Caki2 (cell line): ENCODE measurements at places on chromosomes 2 and 18.

DNA sequence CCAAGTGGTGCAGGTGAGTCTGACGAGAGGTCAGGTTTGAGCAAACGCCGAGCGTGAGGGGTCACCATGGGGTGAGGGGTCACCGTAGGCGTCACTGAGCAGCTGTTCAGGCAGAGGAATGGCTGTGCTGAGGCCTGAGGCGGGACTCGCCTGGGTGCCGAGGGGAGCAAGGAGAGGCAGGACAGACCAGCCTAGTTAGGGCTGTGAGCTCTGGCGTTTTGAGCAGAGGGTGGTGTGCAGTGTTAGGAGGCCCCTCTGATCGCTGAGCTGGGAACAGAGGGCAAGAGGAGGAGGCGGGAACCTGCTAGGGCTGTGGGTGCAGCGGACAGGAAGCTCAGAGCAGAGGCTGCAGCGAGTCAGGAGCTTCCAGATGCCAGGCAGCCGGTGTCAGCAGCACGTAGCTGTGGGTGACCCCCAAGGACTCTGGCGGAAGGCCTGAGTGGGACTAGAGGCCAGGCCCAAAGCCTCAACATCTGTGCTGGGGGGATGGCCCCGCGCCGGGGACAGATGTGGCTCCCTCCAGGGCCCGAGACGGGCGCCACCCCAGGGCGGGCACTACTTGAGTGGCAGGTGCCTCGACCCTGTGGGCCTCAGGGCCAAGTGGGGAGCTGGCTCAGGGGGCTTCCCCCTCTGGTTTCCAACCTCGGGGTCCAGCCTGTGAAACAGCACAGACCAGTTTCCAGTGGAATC, 55.7 kb downstream of the KCNG2 start:
- DNase-seq = no peak

GRCh38 chr18:10814336-10814735, 288.5 kb downstream of the NAPG start:
- DNase-seq = no peak

DNA sequence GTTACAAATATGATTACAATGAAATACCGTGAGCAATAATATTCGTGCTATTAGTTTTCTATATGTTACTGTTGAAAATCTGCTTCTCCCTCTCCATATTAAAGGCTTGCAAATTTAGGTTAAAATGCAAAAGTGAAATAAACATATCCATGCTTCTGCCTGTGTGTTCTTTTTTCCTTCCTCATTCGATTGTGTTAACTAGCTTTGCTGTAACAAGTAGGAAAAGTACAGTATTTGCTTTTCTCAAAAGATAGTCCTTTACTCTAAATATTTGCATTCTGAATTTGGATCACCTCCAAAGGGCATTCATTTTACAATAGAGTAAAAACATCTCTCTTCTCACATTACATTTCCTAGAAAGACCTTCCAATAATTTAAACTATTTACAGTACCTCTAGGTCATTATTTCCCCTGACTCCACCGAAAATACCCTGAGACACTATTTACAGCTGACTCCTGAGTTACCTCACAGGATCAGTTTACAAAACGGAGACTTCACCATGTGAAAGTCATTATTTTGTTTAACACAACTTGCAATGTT, 835.0 kb upstream of the FANCL start:
- DNase-seq = no peak

DNA sequence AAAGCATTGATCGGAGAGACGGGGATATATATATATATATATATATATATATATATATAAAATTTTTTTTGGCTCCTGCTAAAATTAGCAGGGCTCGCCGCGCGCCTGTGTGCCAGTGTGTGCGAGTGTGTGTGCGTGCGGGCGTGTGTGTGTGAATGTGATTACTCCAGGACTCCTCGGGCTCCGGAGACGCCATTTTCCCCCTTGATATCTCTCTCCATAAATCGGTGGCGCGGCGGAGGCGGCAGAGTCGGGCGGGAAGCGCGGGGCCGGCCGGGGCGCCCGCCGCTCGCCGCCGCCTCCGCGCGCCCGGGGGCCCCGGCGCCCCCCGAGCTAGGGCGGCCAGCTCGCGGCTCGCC, 795 bp upstream of the SETBP1 start:
- no peak for DNase-seq

GRCh38 chr2:213119061-213119809, 32.2 kb downstream of the IKZF2 start:
- no peak for DNase-seq

DNA sequence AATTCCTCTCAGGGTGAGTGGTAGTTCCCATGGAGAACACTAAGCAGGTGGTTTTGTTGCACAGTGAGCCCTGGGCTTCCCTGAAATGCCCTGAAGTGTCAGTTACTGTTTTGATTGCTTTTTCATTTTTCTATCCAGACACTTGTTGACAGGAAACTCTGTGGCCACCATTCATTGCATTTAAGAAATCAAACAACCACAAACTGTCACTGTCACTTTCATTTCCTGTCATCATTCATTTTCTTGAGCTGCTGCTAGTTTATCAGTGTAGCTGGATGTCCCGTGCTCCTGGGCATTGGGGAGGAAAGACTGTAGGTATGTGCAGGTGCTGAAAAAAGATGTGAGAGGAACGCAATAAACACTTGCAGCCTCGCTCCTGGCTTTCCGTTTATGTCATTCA, 891.6 kb upstream of the ZEB2 start:
- no peak for DNase-seq

GRCh38 chr18:8912348-8913326, 189.9 kb upstream of the NDUFV2 start:
- DNase-seq = no peak

DNA sequence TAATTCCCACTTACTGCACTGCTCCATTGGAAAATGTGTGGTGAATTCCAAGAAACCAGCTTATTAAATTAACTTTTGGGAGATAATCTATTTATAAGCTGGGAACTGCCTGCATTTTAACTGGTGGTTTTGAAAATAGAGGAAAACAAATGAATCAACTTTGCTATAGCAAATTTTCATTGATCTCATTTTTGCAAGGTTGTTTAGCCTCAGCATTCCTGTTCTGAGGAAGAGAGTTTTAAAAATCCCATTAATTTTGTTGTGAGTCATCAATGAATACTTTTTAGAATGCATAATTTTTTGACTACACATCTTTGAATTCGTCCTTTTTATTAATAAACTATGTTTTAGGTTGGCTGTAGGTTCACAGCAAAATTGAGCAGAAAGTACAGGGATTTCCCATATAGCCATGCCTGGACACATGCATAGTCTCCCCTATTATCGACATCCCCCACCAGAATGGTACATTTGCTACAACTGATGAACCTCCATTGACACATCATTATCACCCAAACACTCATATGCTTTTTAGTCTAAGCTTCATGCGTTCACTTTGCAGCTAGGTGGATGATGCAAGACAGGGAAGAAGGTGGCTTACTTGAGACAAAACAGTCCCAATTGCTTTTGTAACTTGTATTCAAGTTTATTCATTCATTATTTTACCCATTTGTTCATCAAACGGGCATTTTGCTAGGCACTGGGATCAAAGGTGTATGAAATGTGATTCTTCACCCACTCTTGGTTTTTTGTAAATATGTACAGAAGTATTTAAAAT, 106.9 kb downstream of the ZNF521 start:
- no peak for DNase-seq

GRCh38 chr2:168851674-168852320, 38.4 kb downstream of the SPC25 start:
- DNase-seq = peak; percentile 14

DNA sequence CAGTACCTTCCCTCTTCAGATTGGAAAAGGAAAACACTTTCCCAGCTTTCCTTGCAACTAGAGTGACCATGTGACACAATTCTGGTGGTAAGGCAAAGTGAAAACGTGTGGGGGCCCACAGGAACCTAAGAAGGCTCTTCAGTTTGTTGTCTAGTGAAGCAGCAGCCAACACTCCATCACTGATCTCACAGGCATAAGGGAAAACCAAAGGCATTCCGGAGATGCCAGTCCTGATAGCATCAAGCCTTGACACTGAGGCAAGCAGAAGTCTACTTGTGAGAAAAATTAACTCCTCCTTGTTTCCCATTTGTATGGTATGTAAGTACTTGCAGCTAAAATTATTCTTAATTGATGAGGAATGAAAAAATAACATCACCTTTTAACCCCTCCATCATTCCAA, 88.3 kb downstream of the ETAA1 start:
- no peak for DNase-seq

GRCh38 chr2:224174990-224175389, 135.9 kb upstream of the SERPINE2 start:
- DNase-seq = no peak

DNA sequence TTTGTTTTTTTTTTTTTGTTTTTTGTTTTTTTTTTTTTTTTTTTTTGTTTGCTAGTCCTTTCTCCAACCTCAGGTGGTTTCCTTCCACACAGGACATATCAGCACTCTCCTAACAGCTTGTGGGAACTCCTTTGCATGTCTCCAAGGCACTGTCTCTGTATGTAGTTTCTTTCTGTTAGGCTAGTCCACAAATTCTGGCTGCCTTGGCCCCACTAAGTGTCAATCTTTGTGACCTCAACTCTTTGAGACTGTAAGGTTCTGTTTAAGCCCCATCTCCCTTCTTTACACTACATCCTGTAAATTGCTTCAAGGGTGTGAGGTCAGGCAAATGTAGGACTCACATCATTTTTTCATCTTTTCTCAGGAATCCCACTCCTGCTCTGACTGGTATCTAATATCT, 85.1 kb downstream of the NCOA1 start:
- no peak for DNase-seq

- DNase-seq = no peak
Measured at GRCh38 chr2:237910576-237911362, 51.3 kb downstream of the RAMP1 start.

DNA sequence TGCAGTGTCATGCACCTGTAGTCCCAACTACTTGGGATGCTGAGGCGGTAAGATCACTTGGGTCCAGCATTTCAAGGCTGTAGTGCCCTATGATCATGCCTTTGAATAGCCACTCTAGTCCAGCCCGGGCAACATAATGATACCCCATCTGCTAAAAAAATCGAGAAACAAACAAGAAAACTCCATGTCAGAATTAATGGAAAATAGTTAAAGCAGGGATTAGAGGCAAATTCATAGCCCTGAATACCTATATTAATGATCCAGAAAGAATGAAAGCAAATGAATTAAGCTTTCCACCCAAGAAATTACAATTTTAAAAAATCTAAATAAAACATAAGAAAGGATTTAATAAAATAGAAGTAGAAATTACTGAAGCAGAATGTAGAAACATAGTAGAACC, 143.0 kb downstream of the MYO3B start:
- DNase-seq = no peak

GRCh38 chr2:124065636-124066035, 40.5 kb downstream of the CNTNAP5 start:
- no peak for DNase-seq

DNA sequence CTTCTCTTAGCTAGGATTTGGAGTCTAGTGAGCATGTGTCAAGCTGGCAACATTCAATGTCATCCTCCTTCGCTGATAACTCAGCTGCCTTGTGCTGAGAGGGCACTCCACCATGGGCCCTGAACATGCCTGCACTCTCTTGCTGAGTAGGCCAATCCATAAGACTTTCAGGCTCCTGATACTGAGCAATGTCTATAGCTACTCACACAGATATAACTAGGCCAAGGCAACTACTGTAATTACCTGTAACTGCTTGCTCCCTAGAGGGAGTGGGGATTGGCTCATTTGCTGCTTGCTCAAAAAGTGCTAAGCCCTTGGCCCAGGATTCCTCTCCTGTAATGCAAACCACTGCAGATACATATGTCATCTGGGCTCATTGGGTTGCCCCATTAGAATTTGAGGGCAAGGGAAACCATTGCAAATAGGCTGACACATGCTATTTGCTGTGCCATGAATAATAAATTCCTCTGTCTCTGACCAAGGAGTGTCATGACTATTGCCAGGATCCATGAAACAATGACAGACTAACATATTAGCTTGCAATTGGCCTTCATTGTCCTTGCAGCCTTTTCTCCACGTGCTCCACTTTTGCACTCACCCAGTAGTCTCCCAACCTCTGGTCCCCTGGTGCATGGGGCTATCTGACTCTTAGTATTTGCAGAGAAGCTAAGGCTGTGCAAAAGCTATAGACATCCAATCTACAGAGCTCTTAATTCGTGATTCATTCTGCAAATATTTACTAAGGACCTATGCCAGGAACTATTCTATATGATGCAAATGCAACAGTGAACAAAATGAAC, 36.9 kb upstream of the BMPR2 start:
- DNase-seq = no peak

GRCh38 chr2:37698931-37699481, 27.6 kb upstream of the CDC42EP3 start:
- peak; percentile 83 for DNase-seq

DNA sequence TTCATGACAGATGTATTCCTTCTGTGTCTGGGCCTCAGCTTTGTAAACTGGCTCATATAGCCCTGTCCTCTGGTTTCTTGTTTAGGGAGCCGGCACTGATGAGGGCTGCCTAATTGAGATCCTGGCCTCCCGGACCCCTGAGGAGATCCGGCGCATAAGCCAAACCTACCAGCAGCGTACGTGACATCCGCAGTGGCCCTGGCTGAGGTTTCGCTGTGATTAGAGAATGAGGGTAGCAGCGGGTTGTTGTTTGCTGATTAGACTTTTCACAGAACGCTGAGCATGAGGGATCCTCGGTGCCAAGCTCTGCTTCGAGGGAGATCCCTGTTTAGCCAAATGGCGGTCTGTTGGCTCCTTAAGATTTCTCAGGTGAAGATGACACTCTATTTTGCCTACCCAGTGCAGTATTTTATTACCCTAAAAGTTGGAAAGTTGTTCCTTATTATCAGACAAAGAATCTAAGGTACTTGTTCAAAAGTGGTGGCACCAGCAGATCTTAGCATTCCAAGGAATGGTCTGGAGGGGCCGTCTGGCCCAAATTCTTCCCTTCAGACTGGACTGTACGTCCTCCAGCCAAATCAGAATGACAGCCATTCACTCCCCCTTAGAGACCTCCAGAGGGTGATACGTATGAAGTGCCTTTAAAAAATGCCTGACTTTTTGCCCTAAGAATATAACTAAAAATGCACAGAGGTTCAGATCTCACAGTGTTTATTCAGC, 21.5 kb upstream of the GMCL1 start:
- DNase-seq = no peak

DNA sequence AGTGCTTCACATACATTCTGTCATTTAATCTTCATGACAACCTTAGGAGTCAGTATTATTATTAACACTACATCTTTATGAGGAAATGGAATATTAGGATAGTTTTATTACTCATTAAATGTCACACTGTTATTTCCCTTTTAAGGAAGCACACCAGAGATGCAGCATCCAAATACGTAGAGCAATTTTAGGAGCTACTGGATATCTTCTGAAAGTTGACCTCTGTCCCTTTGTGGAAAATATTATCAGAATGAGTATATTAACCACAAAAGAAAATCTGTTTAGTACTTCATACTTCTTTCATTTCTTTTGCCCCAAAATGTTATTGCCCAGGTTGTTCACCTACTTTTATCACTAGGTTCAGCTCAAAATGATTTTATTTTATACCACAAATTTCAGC, 72.9 kb upstream of the APCDD1 start:
- no peak for DNase-seq

DNA sequence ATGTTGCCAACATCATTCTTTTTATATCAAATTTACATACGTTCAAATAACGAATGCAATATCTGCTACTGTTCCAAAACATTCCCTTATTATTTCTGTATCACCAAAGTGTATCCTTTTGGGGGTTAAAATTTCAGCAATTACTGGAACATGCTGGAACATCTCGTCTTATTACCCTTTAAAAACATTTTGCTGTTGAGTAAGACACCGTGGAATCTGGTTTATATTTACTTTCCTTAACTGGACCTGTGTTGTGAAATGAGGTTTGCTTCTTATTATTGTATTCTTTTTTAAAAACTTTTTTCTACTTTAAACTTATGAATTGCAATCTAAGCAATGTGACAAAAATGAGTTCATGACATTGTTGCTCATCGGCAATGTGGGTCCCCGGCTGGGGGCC, 87.4 kb upstream of the PTPRM start:
- DNase-seq = no peak

- DNase-seq = no peak
Measured at GRCh38 chr2:129762386-129763189, 216.9 kb upstream of the RAB6C start.
